ENCODE measurements at places on chromosomes 5 and 9.

DNA sequence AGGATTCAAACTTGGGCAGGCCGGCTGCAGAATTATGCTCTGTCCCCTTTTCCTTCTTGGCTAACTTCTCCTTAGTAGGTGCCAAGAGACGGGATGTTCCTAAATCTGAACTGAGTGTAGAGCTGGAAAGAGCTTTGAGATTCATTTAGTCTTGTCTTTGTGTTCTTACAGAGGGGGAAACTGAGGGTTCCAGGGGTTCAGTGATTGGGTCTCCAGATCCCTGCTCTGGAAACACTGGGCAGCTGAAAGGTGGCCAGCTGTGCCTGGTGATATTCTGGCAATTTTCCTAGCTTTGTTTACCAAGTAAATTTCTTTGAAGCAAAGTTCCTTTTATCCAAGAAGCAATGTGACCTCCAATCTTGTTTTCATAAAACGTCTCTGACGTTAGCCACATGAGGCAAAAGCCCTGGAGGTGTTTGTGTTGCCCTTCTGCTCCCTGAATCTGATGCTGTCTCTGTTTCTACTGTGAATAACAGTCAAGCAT, 288.7 kb downstream of the ZSWIM6 start:
- DNase-seq = no peak

DNA sequence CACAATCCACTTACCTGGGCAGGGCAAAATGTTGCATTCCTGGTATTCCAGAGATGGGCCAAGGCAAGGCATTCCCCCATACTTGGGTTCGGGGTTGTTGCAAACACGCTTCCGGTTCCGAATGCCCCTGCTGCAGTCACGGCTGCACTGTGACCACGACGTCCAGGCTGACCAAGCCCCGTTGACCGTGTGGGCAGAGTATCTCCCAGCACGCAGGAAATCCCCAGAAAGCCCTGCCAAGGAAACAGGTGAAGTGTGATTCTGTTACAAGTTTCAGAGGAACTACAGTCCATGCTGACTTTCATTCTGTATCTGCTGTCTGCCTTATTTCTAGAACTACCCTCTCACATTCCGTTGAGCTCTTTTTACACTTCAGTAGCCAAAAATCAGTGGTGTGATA, 483.0 kb downstream of the SEMA5A start:
- no peak for DNase-seq

- no peak for DNase-seq
Observed at GRCh38 chr9:138023394-138024124, 146.0 kb downstream of the CACNA1B start.

DNA sequence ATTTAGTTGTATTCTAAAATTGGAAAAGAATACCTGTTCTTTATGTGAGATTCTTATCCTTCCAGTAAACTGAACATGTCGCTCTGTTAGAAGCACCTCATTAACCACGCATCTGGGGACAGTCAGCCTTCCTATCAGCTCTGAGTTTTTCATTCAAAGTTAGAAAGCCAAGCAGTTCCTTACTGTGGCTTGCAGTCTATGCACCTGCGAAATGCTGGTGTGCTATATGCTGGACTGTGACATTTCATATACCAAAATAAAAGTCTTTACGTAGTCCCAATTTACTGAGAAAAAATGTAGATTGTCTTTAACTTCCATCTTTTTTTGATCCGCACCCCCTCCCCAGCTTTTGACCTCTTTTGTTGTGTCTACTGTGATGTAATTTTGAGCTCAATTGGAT, 4.3 kb downstream of the ANP32B start:
- DNase-seq = no peak

DNA sequence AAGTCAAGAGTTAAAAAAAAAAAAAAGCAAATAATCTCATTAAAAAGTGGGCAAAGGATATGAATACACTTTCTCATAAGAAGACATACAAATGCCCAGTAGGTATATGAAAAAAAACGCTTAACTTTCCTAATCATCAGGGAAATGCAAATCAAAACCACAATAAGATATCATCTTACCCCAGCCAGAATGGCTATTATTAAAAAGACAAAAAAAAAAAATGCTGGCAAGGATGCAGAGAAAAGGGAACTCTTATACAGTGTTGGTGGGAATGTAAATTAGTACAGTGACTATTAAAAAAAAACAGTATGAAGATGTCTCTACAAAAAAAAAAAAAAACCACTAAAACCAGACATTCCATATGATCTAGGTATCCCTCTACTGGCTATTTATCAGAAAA, 79.4 kb downstream of the LPAR1 start:
- no peak for DNase-seq

DNA sequence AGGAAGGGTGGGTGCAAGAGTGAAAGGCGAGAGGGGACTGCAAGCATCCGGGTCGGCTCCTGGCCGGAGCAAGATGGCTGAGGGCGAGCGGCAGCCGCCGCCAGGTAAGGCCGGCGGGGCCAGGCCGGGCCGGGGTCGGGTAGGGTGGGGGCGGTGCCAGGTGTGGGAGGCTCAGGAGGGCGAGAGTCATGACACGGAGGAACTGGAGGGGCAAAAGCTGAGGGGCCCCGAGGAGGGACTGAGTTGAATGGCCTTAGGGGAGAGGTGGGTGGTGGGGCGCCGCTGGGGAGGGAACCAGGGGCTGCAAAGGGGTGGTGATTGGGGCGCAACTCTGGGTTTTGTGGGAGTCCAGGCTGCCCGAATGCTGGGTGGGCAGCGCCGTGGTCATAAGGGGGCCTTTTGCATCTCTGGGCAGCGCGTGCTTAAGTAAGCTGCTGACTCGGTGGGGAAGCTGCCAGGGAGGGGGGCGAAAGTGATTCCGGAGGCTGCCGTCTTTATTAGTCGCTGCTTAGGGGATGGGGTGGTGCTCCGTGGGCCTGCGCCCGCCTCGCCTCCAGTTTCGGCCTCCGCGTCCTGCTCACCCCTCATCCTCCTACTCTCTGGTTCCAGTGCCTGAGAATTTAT, 425 bp downstream of the PTPA start:
- DNase-seq = peak; percentile 18

GRCh38 chr9:116792271-116792670, 105.2 kb downstream of the TRIM32 start:
- no peak for DNase-seq

DNA sequence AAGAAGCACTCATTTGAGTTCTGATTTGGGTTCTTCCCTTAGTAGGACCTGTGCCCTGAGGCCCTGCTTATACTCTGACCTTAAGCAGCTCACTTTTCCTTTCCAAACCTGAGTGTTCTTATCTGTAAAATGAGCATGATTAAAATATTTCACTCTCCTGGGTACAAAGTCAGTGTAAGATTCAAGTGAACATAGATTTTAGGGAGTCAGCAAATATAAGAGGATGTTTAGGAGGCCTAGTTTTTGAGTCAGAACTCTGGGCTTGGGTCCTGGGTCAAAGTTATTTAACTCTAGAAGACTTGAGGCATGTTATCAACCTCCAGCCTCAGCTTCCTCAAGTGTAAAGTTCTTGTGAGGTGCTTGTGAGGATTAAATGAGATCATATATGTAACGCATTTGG, 8.7 kb upstream of the SPARC start:
- no peak for DNase-seq

- no peak for DNase-seq
Observed at GRCh38 chr9:119370816-119371215, 1.6 kb upstream of the BRINP1 start.

Data from SJSA1 (cell line).